ENCODE measurements at places on chromosomes 16 and 17.

GRCh38 chr16:85126705-85127378, 14.6 kb upstream of the CIBAR2 start:
- no peak for DNase-seq

DNA sequence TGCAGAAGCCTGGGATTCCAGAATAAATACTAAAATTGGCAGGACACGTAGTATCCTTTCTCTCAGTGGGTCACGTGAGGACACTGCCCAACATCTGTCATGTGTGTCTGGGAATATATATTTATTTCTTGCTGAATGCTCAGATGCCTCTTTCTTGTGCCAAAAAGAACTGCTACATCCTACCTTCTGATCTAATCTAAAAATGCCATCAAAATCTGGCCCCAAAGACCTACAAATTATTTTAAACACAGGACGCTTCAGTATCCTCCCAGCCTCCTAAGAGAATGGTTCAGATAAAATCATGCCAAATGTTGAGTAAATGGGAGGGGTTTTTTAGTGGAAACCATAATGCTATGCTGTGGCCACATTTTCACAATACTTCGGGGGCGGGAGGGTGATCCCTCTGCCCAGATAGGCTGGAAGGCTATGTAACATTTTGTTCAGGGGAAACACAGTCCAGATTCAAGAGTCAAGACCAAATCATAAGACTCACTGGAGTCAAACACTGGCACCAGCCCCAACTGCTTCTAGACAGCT, 22.9 kb upstream of the CORO6 start:
- no peak for DNase-seq

- DNase-seq, result peak; percentile 36
Observed at GRCh38 chr17:41338961-41339485, 11.6 kb downstream of the KRT33A start.

DNA sequence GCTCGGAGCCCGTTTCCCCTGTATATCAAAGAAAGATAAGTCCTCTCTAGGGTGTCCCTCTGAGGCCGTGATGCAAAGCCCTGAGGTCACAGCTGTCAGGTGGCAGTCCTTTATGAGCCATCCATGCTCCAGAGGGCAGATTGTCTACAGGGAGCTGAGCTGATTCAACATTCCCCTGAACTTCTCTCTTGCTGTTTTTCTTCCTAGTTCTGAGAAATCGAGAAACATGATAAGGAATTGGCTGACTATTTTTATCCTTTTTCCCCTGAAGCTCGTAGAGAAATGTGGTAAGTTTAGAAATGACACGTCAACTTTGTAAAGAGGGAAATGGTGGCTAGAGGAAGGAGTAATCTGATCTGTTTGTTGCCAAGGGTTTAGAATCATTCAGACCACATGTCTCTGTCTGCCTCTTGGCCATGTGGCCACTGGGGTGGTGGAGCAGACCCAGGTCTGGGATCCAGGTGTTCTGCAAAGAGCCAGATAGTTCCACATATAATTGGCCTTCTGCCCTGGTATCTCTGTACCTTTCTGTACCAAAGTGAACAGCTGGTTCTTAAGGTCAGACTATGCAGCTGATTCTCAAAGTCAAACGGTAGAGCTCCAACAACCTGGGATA, 3.5 kb downstream of the CTNS start:
- no peak for DNase-seq

DNA sequence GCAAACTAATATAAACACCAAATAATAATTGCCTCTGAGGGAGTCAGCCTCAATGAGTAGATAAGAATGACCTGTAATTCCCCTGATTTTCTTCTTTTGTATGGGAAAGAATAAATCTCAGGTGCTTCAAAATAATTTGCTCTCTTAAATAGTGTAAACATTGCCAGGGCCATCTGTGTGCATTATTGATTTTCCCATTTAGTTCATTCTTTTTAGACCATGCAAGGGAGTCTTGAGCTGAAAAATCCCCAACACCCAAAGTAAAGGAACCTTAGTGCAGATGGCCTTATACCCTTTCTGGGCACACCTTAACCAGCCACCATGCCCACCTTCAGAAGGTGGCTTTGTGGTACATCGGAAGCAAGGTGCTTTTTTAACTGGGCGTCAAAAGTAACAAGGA, 267.2 kb downstream of the TMEM114 start:
- no peak for DNase-seq

DNA sequence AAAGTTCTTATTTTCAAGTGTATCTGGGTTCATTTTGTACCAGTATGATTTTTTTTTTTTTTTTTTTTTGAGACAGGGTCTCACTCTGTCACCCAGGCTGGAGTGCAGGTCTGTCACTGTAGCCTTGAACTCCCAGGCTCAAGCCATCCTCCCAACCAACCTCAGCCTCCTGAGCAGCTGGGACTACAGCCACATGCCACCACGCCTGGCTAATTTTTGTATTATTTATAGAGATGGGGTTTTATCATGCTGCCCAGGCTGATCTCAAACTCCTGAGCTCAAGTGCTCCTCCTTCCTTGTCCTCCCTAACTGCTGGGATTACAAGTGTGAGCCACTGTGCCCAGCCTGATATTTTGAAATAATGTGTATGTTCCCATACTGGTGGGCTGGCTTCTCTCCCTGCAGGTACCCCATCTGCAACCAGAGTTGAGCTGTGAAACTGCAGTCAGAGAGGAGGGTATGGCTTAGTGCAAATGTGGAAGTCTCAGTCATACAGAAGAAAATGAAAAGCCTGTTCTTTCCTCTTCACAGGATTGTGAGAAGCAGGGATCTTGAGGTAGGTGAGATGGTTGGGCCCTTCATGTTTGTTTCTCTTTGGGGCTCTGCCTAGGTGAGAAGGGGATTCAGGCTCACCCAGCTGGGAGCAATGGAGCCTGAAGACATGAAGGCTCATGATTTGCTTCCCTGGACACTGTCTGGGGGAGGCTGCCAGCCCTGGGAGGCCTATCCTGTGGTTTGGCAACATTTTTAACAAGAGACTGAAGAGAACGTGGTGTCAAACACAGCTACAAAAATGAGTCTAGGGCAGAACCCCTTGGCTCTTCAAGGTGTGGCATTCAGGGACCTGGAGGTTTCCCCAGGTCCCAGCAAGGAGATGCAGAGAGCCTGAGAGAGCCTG, 41.3 kb upstream of the SIAH1 start:
- no peak for DNase-seq

- no peak for DNase-seq
Observed at GRCh38 chr17:79788989-79789942, 7.6 kb downstream of the CBX8 start.

- DNase-seq, result no peak
Observed at GRCh38 chr17:78798695-78799559, 16.9 kb upstream of the CYTH1 start.

GRCh38 chr16:87207965-87208364, 109.2 kb downstream of the C16orf95 start:
- no peak for DNase-seq

DNA sequence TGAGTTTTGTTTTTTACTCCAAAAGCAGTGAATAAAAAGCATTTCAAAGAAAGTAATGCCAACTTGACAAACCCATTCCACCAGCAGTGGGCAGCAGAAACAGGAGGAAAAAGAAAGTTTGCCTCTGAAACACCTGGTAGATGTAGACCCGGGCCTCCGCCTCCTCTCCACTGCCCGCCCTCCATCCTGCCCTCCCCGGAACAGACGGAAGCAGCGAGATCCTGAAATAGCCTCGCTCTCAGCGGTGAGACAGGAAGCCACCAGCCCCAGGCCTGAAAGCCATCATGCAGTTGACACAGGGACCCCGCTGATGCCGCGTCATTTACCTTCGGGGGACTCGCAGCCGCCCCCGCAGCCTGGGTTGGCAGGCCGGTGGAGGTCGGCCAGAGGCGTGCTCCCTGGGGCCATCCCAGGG, 67.8 kb downstream of the C16orf78 start:
- peak; percentile 41 for DNase-seq

All from T-helper 9 cell (primary cell).